Left lung (tissue), 14 donors: ENCODE measurements at places on chromosomes 7 and 10. TPM values are rescaled to one million over a fixed set of nuclear protein-coding genes. Genes with fewer than 3 reads are reported as not detected.

GRCh38 chr10:60735244-60735643, 43.0 kb upstream of the CDK1 start:
- DNase-seq = no peak

DNA sequence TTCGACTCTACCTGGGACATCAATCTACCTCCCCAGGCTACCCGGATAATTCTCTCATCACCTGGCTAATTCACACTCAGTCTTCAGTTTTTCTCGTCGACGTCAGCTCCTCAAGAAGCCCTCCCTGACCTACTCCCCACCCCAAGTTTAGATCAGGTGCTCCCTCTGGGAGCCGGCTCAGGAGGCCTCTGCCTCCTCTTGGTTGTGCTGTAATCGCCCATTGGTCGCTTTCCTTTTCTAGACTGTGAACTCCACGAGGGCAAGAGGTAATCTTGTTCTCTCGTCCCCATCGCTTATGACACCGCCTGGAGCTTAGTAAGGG, 461 bp upstream of the WIPF3 start:
- no peak for DNase-seq

Gene EN2
- total RNA-seq = not detected

Gene TACR2
- total RNA-seq = 0.55 TPM

DNA sequence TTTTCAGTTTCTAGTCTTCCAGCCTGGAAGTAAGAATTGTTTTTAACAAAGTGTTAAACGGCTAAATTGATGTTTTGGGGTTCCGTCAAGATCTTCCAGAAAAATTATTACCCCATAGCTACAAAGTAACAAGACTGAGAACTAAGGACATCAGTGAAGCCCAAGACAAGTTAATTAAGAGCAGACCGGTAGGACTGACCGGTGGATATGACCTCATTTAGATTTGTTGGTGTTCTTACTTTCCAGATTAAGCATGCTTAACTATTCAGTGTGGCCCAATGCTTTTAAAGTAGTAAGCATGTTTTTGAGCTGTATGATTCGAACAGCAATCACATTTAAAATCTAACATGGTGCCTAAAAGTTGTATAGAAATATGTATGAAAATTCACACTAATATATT, 73.1 kb upstream of the RPA3 start:
- no peak for DNase-seq
